Upper lobe of right lung (tissue), 1 donor: ENCODE measurements at places on chromosomes 7 and 10. TPM values are rescaled to one million over a fixed set of nuclear protein-coding genes. Genes with fewer than 3 reads are reported as not detected.

FOXI2 gene
- not detected for total RNA-seq

SYT15B gene
- total RNA-seq, result 40.1 TPM

PPP1R3A gene
- not detected for total RNA-seq

MYL7 gene
- total RNA-seq, result 3.1 TPM

PCDH15 gene
- 3.2 TPM for total RNA-seq

FLNC gene
- total RNA-seq, result 7.7 TPM

PAPOLB gene
- 0.38 TPM for total RNA-seq

RNF32 gene
- 1.9 TPM for total RNA-seq

- peak; percentile 93 for DNase-seq
- H3K36me3 ChIP-seq, result no peaks in the 10 kb centered on the region
- H3K27me3 ChIP-seq, result no peaks in the 10 kb centered on the region
- no peak overlapping the region for H3K4me3 ChIP-seq
- H3K4me1 ChIP-seq, result no peaks in the 10 kb centered on the region
Measured at GRCh38 chr7:155844019-155844453, 31.8 kb upstream of the SHH start.

DNA sequence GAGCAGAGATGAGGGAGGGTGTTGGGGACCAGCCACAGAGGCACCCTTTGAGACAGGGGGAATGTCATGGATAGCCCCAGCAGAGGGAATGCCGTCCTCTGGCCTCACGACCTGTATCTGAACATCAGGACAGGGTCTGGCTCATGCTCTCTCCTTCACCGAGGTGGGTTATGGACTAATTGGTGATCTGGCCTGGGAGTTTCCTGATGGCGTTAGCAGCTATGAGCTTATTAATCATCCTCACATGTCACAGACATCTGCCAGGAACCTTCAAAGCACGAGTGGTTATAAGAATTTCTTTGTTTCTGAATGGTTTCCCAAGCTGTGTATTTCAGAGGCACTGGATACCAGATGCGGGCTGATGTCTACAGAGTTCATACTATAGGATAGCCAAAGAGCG is 6.9 kb downstream of the CPA4 start:
- no peak for DNase-seq
- H3K4me3 ChIP-seq, result no peak overlapping the region
- no peaks in the 10 kb centered on the region for H3K36me3 ChIP-seq
- no peaks in the 10 kb centered on the region for H3K27me3 ChIP-seq
- no peaks in the 10 kb centered on the region for H3K4me1 ChIP-seq

- H3K36me3 ChIP-seq, result no peaks in the 10 kb centered on the region
- peaks cover 3% of the 10 kb centered on the region for H3K4me1 ChIP-seq
- H3K4me3 ChIP-seq, result no peak overlapping the region
- H3K27ac ChIP-seq, result no peak overlapping the region
Measured at GRCh38 chr10:24115403-24115802, 93.5 kb upstream of the KIAA1217 start.

DNA sequence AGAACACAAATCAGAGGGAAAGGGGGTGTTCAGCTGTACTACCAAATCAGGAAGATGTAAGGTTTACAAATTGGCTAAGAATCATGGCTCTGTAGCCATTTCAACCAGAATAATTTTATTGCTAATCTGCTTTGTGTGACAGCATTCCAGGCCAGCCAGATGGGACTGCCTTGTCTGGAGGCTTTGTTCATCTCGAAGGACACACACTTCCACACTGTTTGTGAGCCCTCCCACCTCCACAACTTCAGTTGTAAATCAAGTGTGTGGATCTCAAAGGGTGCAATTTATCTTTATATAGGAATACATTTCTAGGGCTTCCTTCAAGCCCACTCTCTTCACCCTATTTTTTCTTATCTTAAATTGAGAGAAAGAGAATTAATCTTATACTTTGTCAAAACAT is 6.9 kb upstream of the OIT3 start:
- H3K4me1 ChIP-seq, result no peaks in the 10 kb centered on the region
- H3K4me3 ChIP-seq, result no peak overlapping the region
- no peaks in the 10 kb centered on the region for H3K27me3 ChIP-seq
- DNase-seq, result no peak
- H3K27ac ChIP-seq, result no peak overlapping the region

DNA sequence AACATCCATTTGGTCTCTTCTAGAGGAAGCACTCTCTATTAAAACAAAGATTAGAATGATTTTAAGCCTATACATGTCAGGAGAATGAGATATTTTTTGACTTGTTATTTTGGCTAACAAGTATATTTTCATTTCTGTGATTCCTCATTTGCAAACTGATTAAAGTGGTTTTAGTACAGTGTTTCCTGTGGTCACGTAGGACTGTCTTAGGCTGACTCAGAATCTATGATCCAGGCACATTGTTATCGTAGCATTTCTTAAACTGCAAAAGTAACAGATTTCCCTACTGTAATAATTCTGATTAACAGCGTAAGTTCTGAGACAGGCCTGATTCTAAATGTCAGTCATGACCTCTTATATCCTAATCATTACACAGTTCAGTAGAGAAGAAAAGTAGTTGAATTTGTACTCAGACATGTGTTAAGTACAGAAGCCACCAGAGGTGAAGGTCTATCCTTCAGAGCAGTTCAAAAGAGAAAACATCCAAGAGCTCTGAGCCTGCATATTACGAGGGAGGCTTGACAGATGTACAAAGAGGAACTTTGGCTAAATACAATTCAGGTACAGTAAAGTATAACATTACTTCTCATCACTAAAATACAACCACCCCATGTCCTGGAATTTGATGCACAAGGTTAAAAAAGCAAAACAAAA is 124.1 kb upstream of the TEX47 start:
- no peaks in the 10 kb centered on the region for H3K36me3 ChIP-seq
- no peaks in the 10 kb centered on the region for H3K27me3 ChIP-seq
- H3K4me1 ChIP-seq, result no peaks in the 10 kb centered on the region
- DNase-seq, result no peak
- no peak overlapping the region for H3K4me3 ChIP-seq

- H3K27ac ChIP-seq, result no peak overlapping the region
- DNase-seq, result no peak
- H3K27me3 ChIP-seq, result no peaks in the 10 kb centered on the region
Measured at GRCh38 chr7:80829527-80829926, 89.3 kb downstream of the SEMA3C start.

DNA sequence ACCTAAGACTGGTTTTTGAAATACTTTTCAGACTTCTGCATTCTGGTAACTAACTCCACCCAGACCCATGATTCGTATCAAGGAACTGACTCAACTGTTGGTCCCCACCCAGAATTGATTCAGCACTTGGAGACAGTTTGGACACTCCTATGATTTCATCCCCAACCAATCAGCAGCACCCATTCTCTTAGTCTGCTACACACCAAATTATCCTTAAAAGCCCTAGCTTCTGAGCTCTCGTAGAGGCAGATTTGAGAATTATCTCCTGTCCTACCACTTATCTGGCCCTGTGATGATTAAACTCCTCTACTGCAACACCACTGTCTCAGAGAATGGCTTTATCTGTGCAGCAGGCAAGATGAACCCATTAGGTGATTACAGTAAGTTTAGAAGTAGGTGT is 7.7 kb upstream of the GSTO1 start:
- no peaks in the 10 kb centered on the region for H3K36me3 ChIP-seq
- H3K27me3 ChIP-seq, result no peaks in the 10 kb centered on the region
- no peak overlapping the region for H3K4me3 ChIP-seq

- no peak overlapping the region for H3K27ac ChIP-seq
- peaks cover 14% of the 10 kb centered on the region for H3K36me3 ChIP-seq
- DNase-seq, result no peak
- H3K27me3 ChIP-seq, result no peaks in the 10 kb centered on the region
- H3K4me1 ChIP-seq, result no peaks in the 10 kb centered on the region
Measured at GRCh38 chr7:116561697-116562483, 37.1 kb downstream of the CAV1 start.

GRCh38 chr7:37081436-37081835 is 357.1 kb upstream of the AOAH start:
- no peaks in the 10 kb centered on the region for H3K27me3 ChIP-seq
- no peaks in the 10 kb centered on the region for H3K36me3 ChIP-seq
- DNase-seq, result no peak
- H3K27ac ChIP-seq, result no peak overlapping the region

DNA sequence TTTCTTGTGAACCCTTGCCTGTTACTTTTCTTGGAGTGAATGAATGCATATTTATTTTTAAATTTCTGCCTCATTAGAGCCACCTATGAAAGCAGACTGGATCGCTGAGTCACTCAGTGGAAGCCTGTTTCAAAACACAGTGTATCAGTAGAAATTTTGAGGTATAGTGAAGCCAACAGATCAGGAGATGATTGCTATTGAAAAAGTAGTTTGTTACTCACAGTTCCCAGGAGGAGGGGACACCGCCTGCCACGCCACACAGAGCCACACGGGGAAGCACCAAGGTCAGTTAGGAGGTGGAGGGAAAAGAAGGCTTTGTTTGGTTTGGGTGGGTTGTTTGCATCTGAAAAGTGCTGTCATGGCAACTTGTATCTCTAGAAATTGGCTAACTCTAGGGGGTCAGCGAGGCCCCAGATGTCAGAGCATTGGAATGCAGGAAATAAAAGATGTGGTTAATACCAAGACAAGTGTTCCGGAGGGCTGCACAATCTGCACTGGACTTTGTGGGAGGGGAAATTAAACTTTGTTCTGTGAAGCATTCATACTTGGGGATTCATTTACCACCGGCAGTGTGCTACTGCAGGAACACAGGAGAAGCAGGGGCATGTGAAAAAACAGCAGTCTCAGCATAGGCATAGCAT is 106.4 kb upstream of the SDK1 start:
- H3K4me1 ChIP-seq, result no peaks in the 10 kb centered on the region
- no peak overlapping the region for H3K27ac ChIP-seq

- no peaks in the 10 kb centered on the region for H3K4me1 ChIP-seq
- H3K27ac ChIP-seq, result no peak overlapping the region
- no peak overlapping the region for H3K4me3 ChIP-seq
- DNase-seq, result no peak
- no peaks in the 10 kb centered on the region for H3K36me3 ChIP-seq
Measured at GRCh38 chr10:86821388-86821999, 65.1 kb downstream of the BMPR1A start.

DNA sequence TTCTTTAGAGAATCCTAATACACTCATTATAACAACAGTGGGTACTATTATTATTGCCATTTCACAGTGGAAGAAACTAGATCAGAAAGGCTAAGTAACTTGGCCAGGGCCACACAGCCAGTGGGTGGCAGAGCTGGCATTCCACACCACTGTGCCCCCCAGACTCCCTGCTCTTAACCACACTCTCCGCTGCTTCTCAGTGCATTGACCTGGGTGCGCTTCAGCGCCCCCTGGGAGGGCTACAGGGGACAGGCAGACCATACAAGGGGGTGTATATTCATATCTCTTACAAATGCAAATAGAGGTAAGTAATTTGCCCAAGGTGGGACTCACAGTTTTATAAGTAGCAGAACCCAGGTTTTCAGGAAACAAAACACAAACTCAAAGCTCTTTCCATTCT is 77.0 kb upstream of the NMT2 start:
- H3K36me3 ChIP-seq, result no peaks in the 10 kb centered on the region
- no peak for DNase-seq
- H3K4me1 ChIP-seq, result no peaks in the 10 kb centered on the region
- no peaks in the 10 kb centered on the region for H3K27me3 ChIP-seq

- H3K4me1 ChIP-seq, result peaks cover 12% of the 10 kb centered on the region
- peak within 1 kb of the TSS; percentile 32 for H3K4me3 ChIP-seq
- H3K27me3 ChIP-seq, result peaks cover 50% of the 10 kb centered on the region
- H3K36me3 ChIP-seq, result no peaks in the 10 kb centered on the region
Measured at GRCh38 chr7:158587162-158588084, at the start of gene PTPRN2. Gene PTPRN2 (minus strand): TSS chr7:158587823.

- H3K4me3 ChIP-seq, result no peak overlapping the region
- H3K4me1 ChIP-seq, result no peaks in the 10 kb centered on the region
- no peaks in the 10 kb centered on the region for H3K27me3 ChIP-seq
- no peaks in the 10 kb centered on the region for H3K36me3 ChIP-seq
Measured at GRCh38 chr7:87960239-87960638, 26.2 kb downstream of the ADAM22 start.

DNA sequence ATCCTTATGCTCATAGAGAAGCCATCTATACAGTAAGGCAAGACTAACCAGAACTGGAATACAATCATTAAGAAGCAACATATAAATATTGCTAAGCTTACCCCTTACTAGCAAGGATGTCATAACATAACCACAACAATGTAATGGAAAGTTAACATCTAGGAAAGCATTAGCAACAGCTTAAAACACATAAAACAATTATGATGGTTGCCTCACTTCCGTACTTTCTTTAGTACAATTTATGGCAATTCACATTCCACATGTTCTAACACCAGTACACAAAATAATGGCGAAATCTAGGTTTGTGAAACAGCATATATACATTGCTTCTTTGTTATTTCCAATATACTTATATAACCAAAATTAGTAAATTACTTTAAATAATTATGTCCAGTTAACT is 195.0 kb downstream of the AHR start:
- no peaks in the 10 kb centered on the region for H3K4me1 ChIP-seq
- H3K36me3 ChIP-seq, result no peaks in the 10 kb centered on the region
- H3K27ac ChIP-seq, result no peak overlapping the region
- DNase-seq, result no peak
- H3K4me3 ChIP-seq, result no peak overlapping the region

- no peak overlapping the region for H3K4me3 ChIP-seq
- H3K27ac ChIP-seq, result no peak overlapping the region
- no peak for DNase-seq
Measured at GRCh38 chr7:1922071-1922869, 252.2 kb downstream of the ELFN1 start.

GRCh38 chr7:20651960-20652544 is 36.6 kb downstream of the ABCB5 start:
- H3K27me3 ChIP-seq, result no peaks in the 10 kb centered on the region
- no peak overlapping the region for H3K4me3 ChIP-seq

- no peak overlapping the region for H3K4me3 ChIP-seq
- H3K27ac ChIP-seq, result no peak overlapping the region
- DNase-seq, result no peak
- no peaks in the 10 kb centered on the region for H3K27me3 ChIP-seq
- no peaks in the 10 kb centered on the region for H3K36me3 ChIP-seq
Measured at GRCh38 chr10:128738386-128738915, 612.2 kb upstream of the MKI67 start.

DNA sequence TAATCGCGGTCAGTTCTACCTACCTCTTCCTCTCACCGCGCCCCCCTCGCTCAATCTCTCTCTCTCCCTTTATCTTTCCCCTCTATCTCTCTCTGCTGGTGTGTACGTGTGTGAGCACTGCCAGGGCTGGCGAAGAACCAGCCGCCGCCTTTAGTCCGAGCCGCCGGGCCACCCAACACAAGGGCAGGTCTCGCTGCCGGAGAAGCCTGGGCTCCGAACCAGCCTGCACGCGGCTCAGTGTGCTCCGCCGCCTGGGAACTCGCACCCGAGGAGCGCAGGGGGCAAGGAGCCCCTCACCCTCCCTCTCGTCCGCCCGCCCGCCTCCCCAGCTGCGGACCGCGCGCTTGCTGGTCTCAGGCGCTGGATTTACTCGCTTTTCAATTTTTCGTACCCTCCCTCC is 1.7 kb downstream of the NXPH1 start:
- no peaks in the 10 kb centered on the region for H3K36me3 ChIP-seq
- DNase-seq, result no peak
- H3K4me3 ChIP-seq, result no peak overlapping the region
- H3K27me3 ChIP-seq, result peaks cover 93% of the 10 kb centered on the region

GRCh38 chr7:121382473-121382872 is 13.6 kb downstream of the FAM3C start:
- H3K4me3 ChIP-seq, result no peak overlapping the region
- peaks cover 10% of the 10 kb centered on the region for H3K36me3 ChIP-seq
- no peak for DNase-seq

- H3K36me3 ChIP-seq, result no peaks in the 10 kb centered on the region
- no peaks in the 10 kb centered on the region for H3K4me1 ChIP-seq
- H3K27me3 ChIP-seq, result no peaks in the 10 kb centered on the region
- H3K4me3 ChIP-seq, result no peak overlapping the region
- H3K27ac ChIP-seq, result no peak overlapping the region
Measured at GRCh38 chr10:24176658-24177057, 32.3 kb upstream of the KIAA1217 start.
